ENCODE measurements at places on chromosomes 3 and 15.

DNA sequence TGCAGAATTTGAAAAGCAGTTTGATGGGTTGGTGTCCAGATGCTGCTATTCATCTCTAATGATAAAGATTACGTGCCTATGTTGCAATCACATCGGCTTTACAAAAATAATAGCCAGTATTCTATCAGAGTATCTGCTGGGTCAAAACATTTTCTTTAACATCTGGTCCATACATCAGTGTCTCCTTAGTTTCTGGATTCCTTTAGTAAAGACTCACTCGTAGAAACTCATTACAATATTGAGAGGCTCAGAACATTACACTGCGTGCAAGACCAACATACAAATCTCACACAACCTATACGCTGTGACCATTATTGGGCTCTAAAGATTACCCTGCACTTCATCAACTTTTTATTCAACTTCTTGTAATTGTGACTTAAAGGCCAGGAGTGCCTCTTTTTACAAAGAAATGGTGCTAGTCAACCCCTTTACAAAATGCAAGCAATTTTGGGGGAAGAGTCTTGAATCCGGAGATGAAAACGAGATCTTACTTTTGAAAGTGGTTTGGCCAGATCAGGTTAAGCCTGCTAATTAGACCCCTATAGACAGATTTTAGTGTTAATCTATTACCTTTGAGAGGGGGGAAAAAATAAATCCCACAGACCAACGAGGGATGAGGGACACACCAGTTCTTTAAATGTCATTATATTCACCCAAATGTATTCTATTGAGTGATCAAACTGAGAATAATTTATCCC, 2.9 kb downstream of the TRA2B start:
- DNase-seq: no peak

GRCh38 chr3:108489776-108490175, 20.6 kb downstream of the MYH15 start:
- DNase-seq: peak; percentile 78

DNA sequence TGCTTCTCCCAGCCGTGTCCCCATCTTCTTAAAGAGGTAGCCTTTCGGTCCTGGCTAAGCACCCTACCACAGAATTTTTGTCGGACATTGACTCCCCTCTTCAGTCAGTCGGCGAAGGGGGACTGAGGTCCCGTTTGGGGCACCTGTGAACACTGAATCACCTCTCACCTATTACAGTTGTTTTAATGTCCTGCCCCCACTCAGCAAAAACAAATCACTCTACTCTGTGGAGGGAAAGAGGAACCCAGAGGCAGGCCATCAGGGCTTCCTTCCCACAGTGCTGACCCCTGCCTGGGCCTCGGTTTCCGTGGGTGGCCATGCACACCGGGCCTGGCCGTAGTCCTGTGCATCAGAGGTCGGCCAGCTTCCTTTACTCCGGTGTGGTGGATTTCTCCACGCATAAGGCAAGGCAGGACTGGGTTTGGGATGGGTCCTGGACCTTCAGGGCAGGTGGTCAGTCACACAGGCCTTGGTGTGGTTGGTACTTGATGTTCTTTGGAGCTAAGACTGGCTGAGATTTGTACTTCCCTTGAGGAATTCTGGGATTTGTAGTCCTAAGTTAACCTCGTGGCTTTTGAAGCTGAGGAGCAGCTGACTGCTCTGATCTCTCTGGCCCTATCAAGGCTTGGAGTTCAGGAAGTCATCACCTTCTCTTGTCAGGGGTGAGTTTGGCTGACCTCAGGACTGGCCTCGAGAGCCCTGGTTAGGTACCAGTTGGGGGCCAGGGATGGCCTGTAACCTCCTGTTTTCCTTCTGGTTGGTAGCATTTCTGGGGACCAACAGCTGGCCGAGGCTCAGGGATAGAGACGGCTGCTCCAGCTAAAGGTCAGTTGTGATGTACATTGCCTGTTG, 627 bp upstream of the FAM131A start:
- DNase-seq: peak; percentile 83

DNA sequence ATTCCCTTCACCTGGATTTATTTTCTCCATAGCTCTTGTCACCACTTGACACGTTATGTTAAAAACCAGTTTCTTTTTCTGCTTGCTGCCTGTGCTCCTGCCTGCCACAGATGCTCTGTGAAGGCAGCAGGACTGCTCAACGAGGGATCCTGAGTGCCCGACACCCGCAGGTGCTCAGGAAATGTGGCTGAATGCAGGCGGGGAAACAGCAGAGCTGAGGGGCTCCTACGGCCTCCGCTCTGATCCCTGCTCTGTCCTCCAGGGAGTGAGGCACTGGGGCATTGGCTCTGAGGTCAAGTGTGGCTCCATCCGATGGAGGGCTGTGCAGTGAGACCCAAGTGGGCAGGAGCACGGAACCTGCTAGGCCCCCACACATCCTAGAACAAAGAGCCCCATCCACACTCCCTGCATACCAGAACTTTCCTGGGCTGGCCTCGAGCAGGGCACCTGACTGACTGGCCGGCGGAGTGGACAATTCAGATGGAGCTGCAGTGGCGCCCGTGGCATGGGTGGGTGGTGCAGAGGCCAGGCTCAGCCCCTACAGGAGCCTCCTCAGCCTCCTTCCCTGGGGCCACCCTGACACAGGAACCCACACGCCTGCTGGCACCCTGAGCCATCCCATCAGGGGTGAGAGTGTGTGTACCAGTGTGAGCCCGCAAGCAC, 27.9 kb downstream of the IQSEC1 start:
- no peak for DNase-seq

DNA sequence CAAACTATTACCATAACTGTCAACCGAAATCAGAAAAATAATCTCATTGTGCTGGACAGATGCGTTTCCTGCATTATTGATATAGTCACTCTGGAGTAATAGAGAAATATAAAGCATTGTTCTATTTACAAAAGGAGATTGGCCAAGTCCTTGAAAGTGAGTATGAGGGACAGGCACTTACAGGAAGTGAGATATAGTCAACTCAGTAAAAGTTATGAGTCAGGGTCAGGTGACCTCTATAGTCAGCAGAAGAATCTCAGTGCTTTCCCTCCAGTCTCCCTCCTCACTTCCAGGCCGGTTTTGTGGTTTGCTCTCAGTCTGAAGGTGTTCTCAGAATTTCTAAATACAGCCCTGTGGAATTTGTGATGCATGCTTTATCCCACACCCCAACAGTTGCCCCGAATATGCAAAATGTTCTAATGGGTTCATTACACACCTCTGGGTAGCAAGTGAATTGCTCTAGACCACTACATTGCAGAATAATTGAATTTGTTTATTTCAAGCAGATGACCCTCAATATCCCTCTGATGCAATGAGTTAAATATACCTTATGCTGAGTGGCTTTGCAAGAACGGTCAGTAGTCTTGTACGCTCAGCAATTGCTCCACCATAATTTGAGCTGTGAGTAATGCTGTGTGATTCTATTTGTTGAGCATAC, 787.7 kb downstream of the MCTP2 start:
- no peak for DNase-seq

DNA sequence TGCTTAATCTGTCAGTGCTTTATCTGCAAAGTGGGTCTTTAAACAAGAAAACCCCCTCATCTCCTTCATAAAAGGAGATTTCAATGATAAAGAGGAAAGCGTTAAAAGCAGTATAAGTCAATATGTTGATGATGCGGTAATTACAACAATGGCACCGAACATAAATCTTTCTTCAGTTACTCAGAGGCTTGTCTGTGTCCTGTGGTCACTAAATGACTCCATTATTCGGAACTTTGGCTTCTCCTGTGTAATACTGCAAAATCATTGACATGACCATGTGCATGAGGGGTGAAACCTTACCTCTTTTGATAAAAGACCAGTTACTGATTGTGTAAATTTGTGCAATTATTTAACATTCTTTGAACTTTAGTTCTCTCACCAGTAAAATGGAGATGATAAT, 4.8 kb upstream of the USP3 start:
- no peak for DNase-seq

GRCh38 chr3:14758297-14758696, 60.5 kb upstream of the FGD5 start:
- DNase-seq: no peak

DNA sequence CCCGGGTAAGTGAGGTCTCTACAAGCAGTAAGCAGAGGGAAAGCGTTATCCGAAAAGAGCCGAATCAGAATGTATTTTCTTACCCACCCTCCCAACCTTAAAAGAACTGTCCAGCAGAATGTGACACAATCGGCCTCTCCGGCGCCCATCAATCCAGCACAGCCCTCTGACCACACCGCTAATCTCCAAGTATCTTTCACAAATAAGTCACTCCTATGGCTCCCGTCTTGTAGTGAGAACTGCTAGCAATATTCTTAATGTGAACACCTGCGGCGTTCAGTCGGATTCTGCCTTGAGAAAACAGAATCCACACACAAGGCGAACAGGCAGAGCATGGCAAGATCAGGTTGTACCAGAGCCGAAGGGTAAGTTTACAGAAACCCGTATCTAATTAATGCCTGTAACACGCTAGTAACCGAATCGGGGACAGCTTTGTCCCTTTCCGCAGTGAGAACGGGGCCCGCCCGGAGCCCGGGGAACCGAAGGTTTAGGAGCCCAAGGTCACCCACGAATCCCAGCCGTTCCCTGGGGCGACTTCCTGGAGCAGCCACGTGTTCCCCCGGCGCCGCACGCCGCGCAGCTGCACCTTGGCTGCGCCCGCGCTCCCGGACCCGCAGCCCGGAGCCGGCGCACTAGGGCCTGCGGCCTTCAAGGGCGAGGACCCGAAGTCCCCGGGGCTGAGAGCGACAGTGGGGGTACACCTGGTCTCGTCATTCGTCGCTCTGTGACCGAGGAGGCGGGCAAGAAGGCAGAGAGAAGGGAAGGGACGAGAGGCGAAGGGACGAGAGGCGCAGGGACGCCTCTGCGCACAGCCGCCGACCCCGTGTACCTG, 672 bp downstream of the TFRC start:
- DNase-seq: peak; percentile 69

GRCh38 chr3:101574388-101575112, 570 bp downstream of the PCNP start:
- DNase-seq: peak; percentile 51

GRCh38 chr15:82110144-82110543, 64.3 kb upstream of the MEX3B start:
- DNase-seq: no peak

- DNase-seq: no peak
These were observed 39.0 kb downstream of the SIDT1 start for GRCh38 chr3:113571360-113571759.

DNA sequence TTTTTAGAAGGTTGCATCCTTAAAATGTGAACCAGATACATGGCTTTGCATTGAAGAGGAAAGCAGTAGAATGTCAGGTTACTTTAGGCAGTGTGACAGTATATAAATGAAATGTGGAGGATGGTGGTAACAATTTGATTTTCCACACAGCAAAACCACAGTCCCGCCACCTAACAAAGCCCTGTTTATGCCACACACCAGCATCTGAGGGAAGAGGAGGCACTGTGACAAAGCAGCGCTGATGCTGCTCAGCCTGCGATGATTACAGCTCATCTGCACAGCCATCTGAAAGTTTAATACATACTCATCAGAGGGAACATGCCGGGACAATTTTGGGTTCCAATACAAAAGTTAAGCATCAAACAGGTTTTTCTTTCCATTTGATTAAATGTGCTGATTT, 8.9 kb downstream of the RNF7 start:
- DNase-seq: no peak

DNA sequence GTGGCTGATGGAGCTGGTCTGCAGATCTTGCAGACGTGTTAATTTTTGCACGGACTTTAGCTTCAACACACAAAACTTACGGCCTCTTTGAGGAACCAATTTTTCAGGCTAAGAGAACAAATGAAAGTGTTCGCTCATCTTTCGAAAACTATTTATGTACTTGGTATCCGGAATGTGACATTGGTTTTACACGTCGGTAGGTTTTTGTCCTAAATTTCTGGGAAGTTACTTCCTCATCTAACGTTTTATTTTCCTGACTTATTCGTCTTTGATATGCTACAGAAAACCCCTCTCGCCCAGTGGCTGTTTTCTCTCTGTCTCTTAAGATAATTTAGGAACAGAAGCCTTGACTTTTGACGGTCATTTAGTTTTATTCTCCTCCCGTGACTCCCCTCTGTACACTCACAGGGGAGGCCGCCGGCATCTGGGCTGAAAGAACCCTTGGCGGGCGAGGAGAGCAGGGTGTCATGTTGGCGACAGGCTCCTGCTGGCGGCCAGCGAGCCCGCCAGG, 834 bp upstream of the GREM1 start:
- no peak for DNase-seq

- no peak for DNase-seq
These were observed 6.5 kb upstream of the PHLDB2 start for GRCh38 chr3:111852540-111852939.

DNA sequence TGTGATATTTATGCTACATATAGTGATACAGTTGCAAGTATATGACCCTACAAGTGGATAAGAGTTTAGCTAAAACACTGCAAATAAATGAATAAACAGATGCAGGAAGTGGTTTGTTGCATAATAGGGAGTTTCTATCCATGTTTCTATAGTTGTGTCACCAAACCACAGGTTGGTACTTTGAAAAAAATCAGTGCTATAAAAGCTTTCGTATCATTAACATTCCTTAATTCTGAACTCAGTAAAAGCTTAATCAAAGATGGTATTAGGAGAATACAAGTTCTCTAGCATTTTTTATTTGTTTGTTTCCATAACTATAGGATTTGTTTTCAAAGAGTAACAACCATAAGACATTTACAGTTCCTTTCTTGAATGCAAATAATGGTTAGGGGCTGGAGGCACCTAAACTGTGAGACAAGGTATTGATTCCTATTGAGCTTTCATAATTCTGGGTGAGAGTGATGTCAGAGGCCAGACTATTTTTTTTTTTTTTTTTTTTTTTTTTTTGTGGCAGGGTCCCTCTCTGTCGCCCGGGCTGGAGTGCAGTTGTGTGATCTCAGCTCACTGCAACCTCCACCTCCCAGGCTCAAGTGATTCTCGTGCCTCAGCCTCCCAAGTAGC, 29.6 kb downstream of the CPOX start:
- DNase-seq: no peak

GRCh38 chr3:171965067-171965712, 74.2 kb upstream of the FNDC3B start:
- DNase-seq: no peak

DNA sequence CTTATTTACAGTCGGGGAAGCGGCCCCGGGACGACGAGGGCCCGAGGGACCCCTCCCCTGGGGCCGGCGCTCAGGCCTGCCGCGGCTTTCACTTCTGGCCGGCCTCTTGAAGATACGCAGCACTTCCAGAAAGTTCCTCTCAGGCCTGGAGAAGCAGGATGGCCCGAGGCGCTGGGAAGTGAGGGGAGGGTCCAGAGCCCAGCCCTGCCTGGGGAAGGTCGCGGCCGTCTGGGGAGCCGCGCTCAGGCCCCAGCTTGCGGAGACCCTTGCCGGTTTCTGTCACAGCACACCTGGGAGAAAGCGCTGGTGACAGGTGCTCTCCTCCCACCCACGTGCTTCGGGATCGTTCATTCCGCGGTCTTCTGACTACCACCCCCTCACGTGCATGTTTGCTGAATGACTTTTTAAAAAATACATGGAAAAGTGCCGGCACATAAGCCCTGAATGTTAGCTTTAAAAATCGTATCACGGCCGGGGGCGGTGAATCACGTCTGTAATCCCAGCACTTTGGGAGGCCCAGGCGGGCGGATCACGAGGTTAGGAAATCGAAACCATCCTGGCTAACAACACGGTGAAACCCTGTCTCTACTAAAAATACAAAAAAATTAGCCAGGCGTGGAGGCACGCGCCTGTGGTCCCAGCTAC, 727 bp upstream of the TM2D3 start:
- DNase-seq: peak; percentile 54

- DNase-seq: no peak
These were observed 542.7 kb upstream of the ADAMTS9 start for GRCh38 chr3:65230261-65231139.
